Activated T-helper 1 cell treated with anti-CD3 and anti-CD28 coated beads, Interleukin-12 subunit alpha, Interleukin-12 subunit beta, Interleukin-2, Interleukin-4 antibody, amounts not matched to agents 30 ng/mL and 10 ng/mL and 1 ng/mL, durations not matched to agents 14 hours and 24 hours and 36 hours (primary cell): ENCODE measurements at places on chromosomes 6 and 20. TPM values are rescaled to one million over a fixed set of nuclear protein-coding genes. Genes with fewer than 3 reads are reported as not detected.

Gene GSTA2
- total RNA-seq: not detected in 2 replicates

Gene CDH26
- total RNA-seq: 0.41 and 0.56 TPM in 2 replicates

Gene ZNF512B
- total RNA-seq: 28.0 and 28.3 TPM in 2 replicates

Gene SPTLC3
- total RNA-seq: 0.10 and 0.18 TPM in 2 replicates

Gene GGTLC1
- total RNA-seq: not detected in 2 replicates

Gene WFDC10B
- total RNA-seq: not detected in 2 replicates

Gene SAMD3
- total RNA-seq: 3.1 and 4.6 TPM in 2 replicates

Gene RAB44
- 0.05 and 0.10 TPM in 2 replicates for total RNA-seq

Gene NELFE
- 92.3 and 97.7 TPM in 2 replicates for total RNA-seq

Gene MPIG6B
- total RNA-seq: not detected in 2 replicates

Gene TRIM31
- total RNA-seq: not detected in 2 replicates
